Activated CD4-positive, CD25-positive, alpha-beta regulatory T cell (primary cell): ENCODE measurements at places on chromosomes 6 and 20.

GRCh38 chr20:46089167-46089416 lies 670 bp downstream of the NCOA5 start:
- no peak for DNase-seq

DNA sequence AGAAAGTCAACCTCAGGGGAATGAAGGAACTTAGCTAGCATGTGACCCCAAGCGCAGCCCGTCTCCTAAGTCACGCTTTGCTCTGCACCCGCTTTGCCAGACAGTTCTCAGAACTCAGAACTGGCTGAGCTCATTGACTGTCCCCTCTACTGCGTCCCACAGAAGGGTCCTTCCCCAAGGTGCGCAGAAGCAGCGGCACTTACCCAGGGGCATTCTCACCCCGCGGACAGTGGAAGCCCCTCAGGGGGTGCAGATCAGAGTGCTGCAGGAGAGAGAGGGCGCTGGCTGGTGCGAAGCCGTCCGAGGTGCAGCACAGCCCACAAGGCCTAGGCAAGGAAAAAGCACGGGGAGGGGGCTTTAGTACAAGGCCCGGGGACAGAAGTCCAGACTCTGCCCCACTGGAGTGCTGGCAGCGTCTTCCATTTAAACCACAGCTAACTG lies 807 bp downstream of the SNHG17 start:
- no peak for DNase-seq

DNA sequence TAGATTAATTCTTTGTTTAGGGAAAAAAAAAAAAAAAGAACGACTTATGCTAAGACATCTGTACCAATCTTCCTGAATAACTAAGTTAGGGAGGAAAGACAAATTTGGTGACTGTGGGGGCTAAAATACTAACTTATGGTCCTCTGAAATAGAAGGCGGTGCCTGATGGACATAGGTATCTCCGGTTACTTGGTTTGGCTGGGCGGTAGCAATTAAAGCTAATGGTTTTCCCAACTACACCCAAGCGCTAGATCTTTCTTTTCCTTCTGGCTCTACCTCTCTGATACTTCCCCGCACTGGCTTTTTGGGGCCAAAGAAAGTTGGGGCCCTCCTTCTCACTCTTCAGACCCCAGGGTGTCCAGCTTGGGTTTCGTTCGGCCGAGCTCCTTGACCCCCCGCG lies 1.0 kb upstream of the RBM24 start:
- DNase-seq = no peak

- DNase-seq = no peak
Measured at GRCh38 chr6:149176971-149177667, 140.4 kb upstream of the TAB2 start.

DNA sequence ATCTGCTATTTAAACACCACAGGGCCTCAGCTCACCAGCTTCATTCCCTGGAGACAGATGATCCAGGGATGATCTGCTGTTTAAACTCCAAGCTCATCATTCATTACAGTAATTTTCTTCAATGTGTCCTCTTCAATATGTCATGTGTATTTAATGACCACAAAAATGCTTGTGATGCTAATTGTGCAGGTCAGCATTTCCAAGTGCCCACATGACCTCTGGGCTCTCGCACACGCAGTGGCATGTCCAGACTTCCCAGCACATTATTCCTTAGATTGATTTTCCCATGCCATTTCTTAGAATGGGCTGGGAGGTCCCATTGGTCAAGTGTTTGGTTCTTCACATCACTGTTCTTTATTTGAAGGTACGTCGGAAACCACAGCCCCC lies 434.4 kb downstream of the HAO1 start:
- DNase-seq = no peak

- no peak for DNase-seq
Measured at GRCh38 chr6:127205036-127205435, 61.6 kb upstream of the RNF146 start.
